WTC11 (cell line): ENCODE measurements at places on chromosomes 3 and 15. TPM values are rescaled to one million over a fixed set of nuclear protein-coding genes. Genes with fewer than 3 reads are reported as not detected.

GRCh38 chr3:135226057-135226456 is 431.0 kb downstream of the EPHB1 start:
- no peak for DNase-seq

GRCh38 chr3:13785351-13785750 is 94.5 kb downstream of the WNT7A start:
- no peak for DNase-seq

DNA sequence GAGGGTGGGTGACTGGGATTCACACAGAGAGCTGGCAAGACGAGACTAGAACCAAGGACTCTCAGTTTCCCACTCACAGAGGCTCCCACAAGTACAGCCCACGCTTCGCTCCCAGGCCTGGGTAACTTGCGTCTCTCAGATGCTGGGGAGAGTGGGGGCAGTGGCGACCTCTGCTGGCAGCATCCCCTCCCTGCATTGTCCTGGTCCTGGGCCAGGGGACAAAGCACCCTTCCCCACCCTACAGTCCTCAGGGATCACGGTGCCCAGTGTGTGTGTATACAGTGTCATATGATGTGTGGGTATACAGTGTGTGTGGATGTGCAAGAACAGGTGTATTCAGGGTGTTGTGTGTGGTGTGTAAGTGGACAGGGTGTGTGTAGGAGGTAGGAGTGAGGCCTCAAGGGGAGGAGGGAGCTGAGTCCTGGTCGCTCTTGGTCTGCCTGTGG is 12.8 kb downstream of the VILL start:
- DNase-seq = peak; percentile 91

- DNase-seq = no peak
These were observed 44.0 kb upstream of the SEC22A start for GRCh38 chr3:123157598-123158287.

The NANOGP8 gene
- 1.9 to 2.1 TPM (median 1.9 TPM) in 3 replicates for total RNA-seq
